ENCODE measurements at places on chromosomes 16 and 17. TPM values are rescaled to one million over a fixed set of nuclear protein-coding genes. Genes with fewer than 3 reads are reported as not detected.

The FTO gene
- 47.1 TPM for total RNA-seq

DNA sequence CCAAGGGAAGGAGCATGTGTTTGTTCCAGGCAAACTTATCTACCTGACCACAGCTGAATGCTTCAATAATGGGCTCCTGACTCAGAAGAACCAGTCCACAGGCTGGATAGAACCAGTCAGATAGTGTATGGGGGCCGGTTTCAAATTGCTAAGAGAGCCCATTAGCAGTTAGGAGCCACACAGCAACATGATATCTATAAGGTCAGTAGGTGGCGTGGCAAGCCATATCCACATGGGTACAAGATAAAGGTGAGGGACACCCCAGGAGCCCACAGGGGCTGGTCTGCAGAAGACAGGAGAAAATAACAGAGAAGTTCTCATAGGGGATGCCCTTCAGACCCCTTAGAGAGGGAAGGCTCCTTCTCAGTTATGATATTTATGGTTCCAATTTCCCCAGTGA lies 31.6 kb upstream of the CDRT15 start:
- H3K27me3 ChIP-seq: peaks cover 18% of the 10 kb centered on the region
- H3K27ac ChIP-seq: no peak overlapping the region
- no peaks in the 10 kb centered on the region for H3K4me1 ChIP-seq
- no peak overlapping the region for H3K4me3 ChIP-seq

GRCh38 chr17:82835766-82836512 lies 3.9 kb downstream of the ZNF750 start:
- DNase-seq: no peak
- H3K27me3 ChIP-seq: no peaks in the 10 kb centered on the region
- peaks cover 29% of the 10 kb centered on the region for H3K4me1 ChIP-seq
- peak overlapping the region; percentile 92 for H3K4me3 ChIP-seq
- H3K27ac ChIP-seq: peak overlapping the region; percentile 89
- peaks cover 10% of the 10 kb centered on the region for H3K36me3 ChIP-seq

The OR3A3 gene
- total RNA-seq: not detected

DNA sequence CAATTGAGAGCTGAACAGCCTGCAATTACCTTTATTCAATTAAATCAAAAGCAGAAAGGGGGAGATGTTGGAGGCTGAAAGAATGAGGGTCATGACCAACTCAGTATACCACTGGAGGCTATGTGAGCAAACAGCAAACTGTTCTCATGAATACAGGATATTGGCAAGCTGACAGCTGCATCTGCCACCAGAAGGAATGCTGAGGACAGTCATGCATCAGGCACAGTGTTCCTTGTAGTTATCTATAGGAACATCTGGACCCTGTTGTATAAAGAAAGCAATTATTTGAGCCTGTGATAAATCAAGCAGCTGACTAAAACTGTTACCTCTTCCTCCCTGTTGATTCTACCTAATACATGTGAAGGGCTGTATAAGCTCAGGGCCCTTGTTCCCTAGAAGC lies 2064.6 kb downstream of the TP53TG3F start:
- no peaks in the 10 kb centered on the region for H3K4me1 ChIP-seq
- no peak for DNase-seq
- no peaks in the 10 kb centered on the region for H3K27me3 ChIP-seq
- no peak overlapping the region for H3K27ac ChIP-seq
- H3K4me3 ChIP-seq: no peak overlapping the region

The ZNF778 gene
- total RNA-seq: 14.4 TPM

The PRAC2 gene
- total RNA-seq: not detected

- H3K27ac ChIP-seq: no peak overlapping the region
- peaks cover 4% of the 10 kb centered on the region for H3K4me1 ChIP-seq
- H3K36me3 ChIP-seq: no peaks in the 10 kb centered on the region
- no peak for DNase-seq
- peaks cover 25% of the 10 kb centered on the region for H3K27me3 ChIP-seq
Measured at GRCh38 chr16:79278506-79278905, 322.0 kb downstream of the MAF start.

- H3K27me3 ChIP-seq: no peaks in the 10 kb centered on the region
- peaks cover 21% of the 10 kb centered on the region for H3K4me1 ChIP-seq
- no peak overlapping the region for H3K4me3 ChIP-seq
- H3K36me3 ChIP-seq: peaks cover 19% of the 10 kb centered on the region
- DNase-seq: no peak
- no peak overlapping the region for H3K27ac ChIP-seq
Measured at GRCh38 chr16:85660843-85661739, 27.7 kb downstream of the GINS2 start.

DNA sequence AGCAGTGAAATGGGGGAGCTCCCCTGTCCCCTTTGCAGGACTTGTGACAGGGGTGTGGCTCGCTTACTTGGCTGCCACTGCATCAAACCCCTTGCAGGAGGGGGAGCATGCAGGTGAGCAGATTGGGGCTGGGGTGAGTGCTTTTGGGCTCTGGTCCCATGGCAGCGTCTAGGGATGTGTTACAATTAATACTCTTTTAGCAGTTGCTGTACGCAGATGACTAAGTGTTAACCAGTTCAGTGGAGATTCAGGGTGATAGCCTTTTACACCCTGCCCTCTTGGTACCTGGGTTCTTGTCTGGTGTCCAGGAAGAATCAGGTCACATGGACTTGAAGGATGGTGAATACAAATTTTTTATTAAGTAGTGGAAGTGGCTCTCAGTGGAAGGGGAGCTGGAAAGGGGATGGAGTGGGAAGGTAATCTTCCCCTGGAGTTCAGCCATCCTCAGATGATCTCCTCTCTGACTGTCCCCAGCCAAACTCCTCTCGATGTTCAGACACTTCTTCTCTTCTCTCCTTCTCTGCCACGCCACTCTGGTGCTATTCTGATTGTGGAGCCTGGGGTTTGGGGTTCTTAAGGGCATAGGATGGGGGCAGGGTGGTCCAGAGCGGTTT lies 100.1 kb downstream of the MARF1 start:
- no peaks in the 10 kb centered on the region for H3K4me1 ChIP-seq
- no peak overlapping the region for H3K27ac ChIP-seq
- H3K27me3 ChIP-seq: no peaks in the 10 kb centered on the region
- peaks cover 6% of the 10 kb centered on the region for H3K36me3 ChIP-seq
- no peak overlapping the region for H3K4me3 ChIP-seq

DNA sequence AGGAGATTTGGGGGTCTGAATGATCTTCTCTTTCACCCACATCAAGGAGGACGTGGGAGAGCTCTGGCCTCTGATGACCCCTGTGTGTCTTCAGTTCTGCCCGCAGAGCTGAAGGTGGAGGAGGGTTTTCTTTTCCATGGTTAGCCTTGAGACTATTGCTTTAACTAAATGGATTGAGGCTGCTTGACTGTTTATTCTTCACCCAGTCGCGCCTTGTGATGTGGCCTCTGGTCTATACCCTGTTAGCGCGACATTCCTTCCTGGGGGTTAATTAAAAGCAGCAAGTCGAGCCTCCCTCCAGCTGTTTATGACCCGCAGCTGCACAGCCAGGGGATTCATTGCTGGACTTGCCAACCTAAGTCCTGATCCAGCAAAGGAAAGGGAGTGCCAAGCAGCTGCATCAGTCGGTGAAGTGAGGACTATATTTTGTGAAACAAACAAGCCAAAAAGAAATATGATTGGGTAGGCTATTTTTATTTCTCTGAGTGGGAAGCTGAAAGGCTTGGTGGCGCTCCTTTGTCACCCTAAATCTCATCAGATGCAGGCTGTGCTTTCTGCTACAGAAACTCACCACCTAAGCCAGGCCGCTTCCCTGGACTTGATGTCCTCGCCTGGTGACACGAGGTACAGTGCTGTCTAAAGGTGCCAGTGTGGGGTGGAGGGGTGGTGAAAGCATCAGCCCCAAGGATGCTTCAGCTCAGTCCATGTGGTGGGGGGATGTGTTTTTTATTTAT lies 11.0 kb upstream of the SEC14L1 start:
- no peak for DNase-seq
- H3K36me3 ChIP-seq: peaks cover 3% of the 10 kb centered on the region
- peaks cover 26% of the 10 kb centered on the region for H3K4me1 ChIP-seq
- H3K4me3 ChIP-seq: no peak overlapping the region
- H3K27ac ChIP-seq: no peak overlapping the region
- H3K27me3 ChIP-seq: no peaks in the 10 kb centered on the region

GRCh38 chr16:27759301-27759871 lies 209.4 kb downstream of the KATNIP start:
- H3K36me3 ChIP-seq: peaks cover 46% of the 10 kb centered on the region
- H3K27ac ChIP-seq: peak overlapping the region; percentile 14
- H3K4me1 ChIP-seq: peaks cover 33% of the 10 kb centered on the region

The PIK3R5 gene
- 0.29 TPM for total RNA-seq

The CDRT4 gene
- total RNA-seq: 5.4 TPM

The MYOCD gene
- 0.07 TPM for total RNA-seq

GRCh38 chr17:40550608-40551007 lies 14.7 kb downstream of the CCR7 start:
- no peaks in the 10 kb centered on the region for H3K27me3 ChIP-seq
- H3K4me3 ChIP-seq: no peak overlapping the region
- peaks cover 45% of the 10 kb centered on the region for H3K4me1 ChIP-seq

- no peak overlapping the region for H3K4me3 ChIP-seq
- DNase-seq: no peak
- peak overlapping the region; percentile 29 for H3K27ac ChIP-seq
- H3K4me1 ChIP-seq: peaks cover 41% of the 10 kb centered on the region
- no peaks in the 10 kb centered on the region for H3K27me3 ChIP-seq
Measured at GRCh38 chr17:27572665-27573064, 58.3 kb upstream of the LGALS9 start.

GRCh38 chr17:66941249-66941648 lies 23.3 kb upstream of the CACNG4 start:
- no peaks in the 10 kb centered on the region for H3K36me3 ChIP-seq
- peaks cover 17% of the 10 kb centered on the region for H3K27me3 ChIP-seq
- H3K4me3 ChIP-seq: no peak overlapping the region
- H3K4me1 ChIP-seq: peaks cover 36% of the 10 kb centered on the region

DNA sequence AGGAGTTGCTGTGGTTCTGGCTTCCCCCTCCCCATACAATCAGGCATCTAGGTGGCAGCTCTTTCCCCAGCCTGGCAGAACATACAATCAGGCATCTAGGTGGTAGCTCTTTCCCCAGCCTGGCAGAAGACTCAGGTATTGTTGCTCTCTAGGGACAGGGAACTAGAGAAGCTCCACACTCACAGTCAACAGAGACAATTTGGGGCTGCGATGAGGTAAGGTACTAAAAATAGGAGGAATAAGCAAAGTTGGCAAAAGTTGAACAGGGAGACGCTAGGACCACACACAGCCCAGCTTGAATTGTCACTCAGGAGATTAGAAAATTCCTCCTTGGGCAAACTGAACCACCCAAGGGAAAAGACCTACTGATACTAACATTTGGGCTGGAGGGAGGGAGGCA lies 315.5 kb upstream of the CDH5 start:
- H3K4me3 ChIP-seq: no peak overlapping the region
- no peaks in the 10 kb centered on the region for H3K4me1 ChIP-seq
- H3K27ac ChIP-seq: no peak overlapping the region

The KRTAP4-6 gene
- not detected for total RNA-seq

The MT4 gene
- total RNA-seq: not detected

- no peak for DNase-seq
- H3K27me3 ChIP-seq: no peaks in the 10 kb centered on the region
- peaks cover 10% of the 10 kb centered on the region for H3K36me3 ChIP-seq
- no peaks in the 10 kb centered on the region for H3K4me1 ChIP-seq
- H3K27ac ChIP-seq: no peak overlapping the region
Measured at GRCh38 chr16:3664187-3664896, 9.9 kb downstream of the DNASE1 start.

GRCh38 chr17:60542071-60542470 lies 16.0 kb upstream of the APPBP2 start:
- DNase-seq: no peak
- H3K4me1 ChIP-seq: no peaks in the 10 kb centered on the region
- no peak overlapping the region for H3K27ac ChIP-seq

DNA sequence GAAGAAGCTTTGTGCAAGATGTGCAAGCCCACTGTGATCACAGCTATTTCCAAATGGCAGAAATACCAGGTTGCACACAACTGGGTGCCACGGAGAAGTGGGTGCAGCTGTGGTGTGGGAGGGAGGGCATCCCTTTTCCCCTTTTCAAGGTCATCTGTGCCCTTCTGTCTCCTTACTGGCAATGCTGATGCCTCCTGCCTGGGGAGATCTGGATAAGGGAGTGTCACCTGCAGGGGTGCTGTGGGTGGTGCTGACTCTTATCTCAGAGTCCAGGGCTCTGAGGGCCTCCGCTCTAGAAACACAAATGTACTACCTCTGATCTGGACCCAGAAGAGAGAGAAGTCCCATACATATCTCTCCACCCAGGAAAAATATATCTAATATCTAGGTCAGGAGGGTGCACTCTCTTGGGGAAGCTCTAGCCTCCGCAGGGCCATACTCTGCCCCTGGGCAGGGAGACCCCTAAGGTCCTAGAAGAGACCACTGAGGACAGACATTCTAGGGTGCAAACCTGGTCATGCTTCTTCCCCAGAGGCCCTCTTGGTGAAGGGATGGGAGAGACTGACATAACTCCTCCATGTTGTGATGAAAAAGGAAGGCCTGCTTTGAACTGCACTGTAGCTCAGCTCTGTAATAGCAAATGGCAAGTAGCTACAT lies 18.5 kb downstream of the NPRL3 start:
- H3K27me3 ChIP-seq: no peaks in the 10 kb centered on the region
- no peak for DNase-seq
- peaks cover 3% of the 10 kb centered on the region for H3K36me3 ChIP-seq
- H3K27ac ChIP-seq: no peak overlapping the region

GRCh38 chr17:77427391-77427991 lies 286.7 kb downstream of the SEC14L1 start:
- no peak for DNase-seq
- H3K4me3 ChIP-seq: no peak overlapping the region
- H3K27me3 ChIP-seq: no peaks in the 10 kb centered on the region
- peaks cover 64% of the 10 kb centered on the region for H3K4me1 ChIP-seq
- no peaks in the 10 kb centered on the region for H3K36me3 ChIP-seq
- peak overlapping the region; percentile 79 for H3K27ac ChIP-seq

The GPR142 gene
- total RNA-seq: 4.1 TPM

- no peak overlapping the region for H3K27ac ChIP-seq
- H3K36me3 ChIP-seq: no peaks in the 10 kb centered on the region
- DNase-seq: no peak
- H3K27me3 ChIP-seq: no peaks in the 10 kb centered on the region
Measured at GRCh38 chr16:78775161-78775561, 675.7 kb downstream of the WWOX start.

DNA sequence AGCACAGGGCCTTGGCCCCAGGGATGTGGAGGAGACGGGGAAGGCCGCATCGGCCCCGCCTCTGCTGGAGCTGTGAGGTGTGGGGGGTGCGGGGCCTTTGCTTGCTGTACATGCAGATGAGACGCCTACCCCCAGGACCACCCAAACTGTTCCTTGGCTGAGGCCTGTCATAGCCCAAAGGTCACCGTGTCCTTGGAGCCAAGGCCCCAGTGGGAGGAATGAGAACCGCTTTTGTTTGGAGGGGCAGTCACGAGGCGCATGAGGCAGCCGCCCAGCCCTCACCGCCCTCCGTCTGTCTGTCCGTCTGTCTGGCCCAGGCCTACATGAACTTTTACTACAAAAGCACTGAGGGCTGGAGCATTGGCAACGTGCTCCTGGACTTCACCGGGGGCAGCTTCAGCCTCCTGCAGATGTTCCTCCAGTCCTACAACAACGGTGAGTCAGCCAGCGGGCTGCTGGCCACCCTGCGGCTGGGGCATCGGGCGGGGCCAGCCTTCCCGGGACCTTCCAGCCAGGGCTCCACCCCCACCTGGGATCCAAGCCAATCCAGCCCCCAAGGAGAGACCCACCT lies 8.8 kb downstream of the TAX1BP3 start:
- no peaks in the 10 kb centered on the region for H3K36me3 ChIP-seq
- peak overlapping the region; percentile 56 for H3K27ac ChIP-seq
- H3K4me1 ChIP-seq: no peaks in the 10 kb centered on the region
- no peak for DNase-seq
